ENCODE measurements at places on chromosomes 7 and 10.
A peak's percentile ranks its signal among the peaks of the same experiment; 100 is the strongest.

- no peak for DNase-seq
These were observed 69.5 kb upstream of the CDK13 start for GRCh38 chr7:39880556-39880955.

- no peak for DNase-seq
These were observed 481.4 kb downstream of the PTPRN2 start for GRCh38 chr7:158106272-158106671.

DNA sequence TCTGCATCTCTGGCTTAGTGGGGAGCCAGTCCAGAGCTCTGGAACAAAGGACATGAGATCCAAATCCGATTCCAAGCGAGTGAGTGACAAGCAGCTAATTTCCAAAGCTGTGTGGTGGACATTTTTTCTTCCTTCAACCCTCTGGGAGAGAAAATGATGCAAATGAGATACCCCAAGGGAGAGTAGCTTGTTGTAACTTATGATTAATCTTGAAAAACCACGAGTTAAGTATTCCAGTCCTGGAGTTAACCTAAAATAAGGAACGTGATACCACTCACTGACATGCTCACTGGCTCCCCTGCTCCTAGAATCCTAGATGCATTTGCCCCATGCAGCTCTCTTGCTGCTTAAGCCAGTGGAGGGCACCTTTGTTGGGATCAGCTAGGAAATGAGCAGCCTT, 116.0 kb upstream of the HABP2 start:
- no peak for DNase-seq

GRCh38 chr7:95472581-95473161, 13.1 kb upstream of the ASB4 start:
- DNase-seq: no peak

DNA sequence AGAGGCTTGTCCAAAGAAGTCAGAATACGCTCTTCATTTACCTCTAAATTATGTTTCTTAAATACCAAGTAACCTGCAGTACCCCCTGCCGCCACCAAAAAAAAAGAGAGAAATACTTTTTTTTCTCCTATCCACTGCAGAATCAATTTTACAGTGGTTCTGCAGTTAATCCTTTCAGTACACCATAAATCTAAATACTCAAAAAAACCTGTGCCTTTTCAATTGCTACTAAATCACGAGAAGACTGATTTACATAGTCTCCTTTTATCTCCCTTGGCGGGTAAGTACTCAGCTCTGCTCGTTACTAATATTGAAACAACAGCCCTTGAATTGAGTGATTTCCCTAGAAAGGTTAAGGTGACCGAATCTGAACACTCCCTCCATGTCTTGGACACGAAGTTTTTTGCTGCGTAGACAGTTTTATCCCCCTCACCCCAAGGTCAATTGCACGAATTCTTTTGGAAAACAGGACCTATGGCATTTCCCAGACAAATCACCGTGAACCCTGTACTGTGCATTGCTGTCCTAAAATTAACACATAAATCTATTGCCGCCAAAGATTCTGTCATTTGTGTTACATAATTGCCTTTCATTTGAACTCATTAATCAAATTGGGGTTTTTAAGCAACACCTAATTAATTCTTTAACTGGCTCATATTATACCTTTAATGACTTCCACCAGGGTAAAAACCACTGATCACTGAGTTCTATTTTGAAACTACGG, 512 bp upstream of the VIM start:
- no peak for DNase-seq

DNA sequence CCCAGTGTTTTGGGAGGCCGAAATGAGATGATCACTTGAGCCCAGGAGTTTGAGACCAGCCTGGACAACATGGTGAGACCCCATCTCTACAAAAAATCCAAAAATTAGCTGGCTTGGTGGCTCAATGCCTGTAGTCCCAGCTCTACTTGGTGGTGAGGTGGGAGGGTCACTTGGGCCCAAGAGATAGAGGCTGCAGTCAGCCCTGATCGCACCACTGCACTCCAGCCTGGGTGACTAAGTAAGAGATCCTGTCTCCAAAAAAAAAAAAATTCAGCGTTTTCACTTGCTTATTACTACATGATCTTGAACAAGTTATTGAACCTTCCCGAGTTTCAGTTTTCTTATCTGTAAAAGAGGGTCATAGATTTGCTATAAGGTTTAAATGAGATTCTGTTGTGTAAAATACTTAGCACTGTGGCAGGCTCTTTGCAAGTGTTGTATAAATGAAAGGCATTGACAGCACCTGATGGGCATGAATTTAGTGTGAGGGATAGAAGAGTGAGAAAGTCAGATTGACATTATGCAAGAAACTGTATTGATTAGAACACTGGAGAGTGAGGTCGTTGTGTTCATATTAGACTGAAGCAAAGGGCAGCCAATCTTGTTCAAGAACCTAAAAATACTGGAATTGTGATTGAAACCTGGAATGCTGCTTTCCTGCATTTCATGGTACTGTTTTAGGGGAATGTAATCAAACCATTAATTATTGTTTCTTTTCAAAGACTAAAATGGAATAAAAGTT, 136.8 kb downstream of the LCOR start:
- no peak for DNase-seq

DNA sequence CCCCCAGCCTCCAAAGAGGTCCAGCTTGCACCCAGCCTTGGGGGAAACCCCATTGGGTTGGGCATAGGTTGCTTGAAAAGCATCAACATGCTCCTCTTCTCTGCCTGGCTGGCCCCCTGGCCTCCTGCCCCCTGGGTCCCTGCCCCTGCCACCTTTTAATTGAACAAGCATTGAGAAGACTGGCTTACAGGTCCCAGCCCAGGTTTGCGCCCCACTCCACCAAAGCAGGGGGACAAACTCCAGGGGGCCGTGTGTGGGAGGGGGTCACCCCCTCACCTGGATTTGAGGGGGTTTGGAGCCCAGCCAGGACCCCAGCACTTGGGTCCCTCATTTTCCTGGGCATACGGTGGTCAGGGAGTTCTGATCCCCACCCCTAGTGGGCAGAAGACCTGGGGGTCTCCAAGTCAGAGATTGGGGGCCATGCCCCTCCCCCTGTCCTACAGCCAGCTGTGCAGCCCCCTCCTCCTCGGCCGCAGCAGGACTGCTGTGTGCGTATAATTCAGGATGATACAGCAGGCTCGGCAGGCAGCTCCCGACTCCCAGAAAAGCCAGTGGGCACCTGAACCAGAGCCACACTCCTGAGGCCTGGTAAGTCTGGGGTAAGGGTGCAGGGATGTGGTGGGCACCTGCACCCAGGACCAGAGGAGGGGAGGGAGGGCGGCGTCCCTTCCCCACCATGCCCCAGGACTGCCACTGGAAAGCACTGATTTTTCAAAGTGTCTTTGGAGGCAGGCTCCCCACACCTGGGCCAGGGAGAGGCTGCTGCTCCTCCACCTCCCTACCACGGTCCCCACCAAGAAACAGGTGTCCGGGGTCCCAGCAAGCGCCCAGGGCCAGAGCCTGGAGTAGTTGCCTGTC, 1.7 kb downstream of the ELFN1 start:
- DNase-seq: no peak

GRCh38 chr7:33722383-33723101, 182.8 kb upstream of the BMPER start:
- DNase-seq: no peak

DNA sequence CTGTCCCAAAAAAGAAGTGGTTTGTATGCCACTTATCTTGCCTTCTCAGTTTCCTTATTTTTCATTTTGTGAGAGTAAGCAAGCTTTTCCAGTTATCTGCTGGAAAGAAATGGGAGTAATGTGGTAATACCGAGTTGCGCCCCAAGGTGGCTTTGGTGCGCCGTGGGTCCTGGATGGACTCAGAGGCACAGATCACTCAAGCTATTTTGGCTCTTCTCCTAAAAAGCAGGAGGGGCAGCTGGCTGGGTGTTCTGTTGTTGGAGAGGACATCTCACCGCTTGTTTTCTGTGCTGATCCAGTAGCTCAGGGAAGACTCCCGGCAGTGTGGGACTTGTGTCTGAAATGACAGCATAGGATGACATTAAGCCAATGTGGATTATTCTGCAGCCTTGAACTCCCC, 16.4 kb downstream of the PRKRIP1 start:
- no peak for DNase-seq

- DNase-seq: no peak
These were observed 97.3 kb downstream of the MYO3A start for GRCh38 chr10:26031300-26031699.

- no peak for DNase-seq
These were observed 563.1 kb downstream of the LRMDA start for GRCh38 chr10:75994357-75995040.

- no peak for DNase-seq
These were observed 566.1 kb upstream of the NRP1 start for GRCh38 chr10:33900596-33900995.

DNA sequence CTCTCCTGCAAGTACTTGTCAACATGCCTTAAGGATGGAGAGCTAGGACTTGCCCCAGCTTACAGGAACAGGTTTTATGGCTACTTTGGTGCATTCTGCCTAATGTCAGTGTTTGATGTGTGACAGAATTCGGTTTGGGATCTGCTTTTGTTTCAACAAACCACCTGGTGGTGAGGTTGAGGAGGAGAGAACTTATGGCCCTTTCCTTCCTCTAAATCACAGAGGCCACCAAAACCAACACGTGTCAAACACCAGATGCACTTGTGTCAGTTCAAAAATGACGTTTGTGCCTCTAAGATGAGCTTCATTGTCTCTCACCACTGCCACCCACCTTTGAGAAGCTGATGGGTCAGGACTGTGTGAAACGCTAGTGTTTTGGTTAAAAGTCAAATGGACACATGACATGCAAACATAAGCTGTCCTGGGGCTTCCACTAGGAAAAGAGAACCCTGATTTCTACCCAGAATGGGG, 83.9 kb downstream of the OSBPL3 start:
- DNase-seq: no peak

DNA sequence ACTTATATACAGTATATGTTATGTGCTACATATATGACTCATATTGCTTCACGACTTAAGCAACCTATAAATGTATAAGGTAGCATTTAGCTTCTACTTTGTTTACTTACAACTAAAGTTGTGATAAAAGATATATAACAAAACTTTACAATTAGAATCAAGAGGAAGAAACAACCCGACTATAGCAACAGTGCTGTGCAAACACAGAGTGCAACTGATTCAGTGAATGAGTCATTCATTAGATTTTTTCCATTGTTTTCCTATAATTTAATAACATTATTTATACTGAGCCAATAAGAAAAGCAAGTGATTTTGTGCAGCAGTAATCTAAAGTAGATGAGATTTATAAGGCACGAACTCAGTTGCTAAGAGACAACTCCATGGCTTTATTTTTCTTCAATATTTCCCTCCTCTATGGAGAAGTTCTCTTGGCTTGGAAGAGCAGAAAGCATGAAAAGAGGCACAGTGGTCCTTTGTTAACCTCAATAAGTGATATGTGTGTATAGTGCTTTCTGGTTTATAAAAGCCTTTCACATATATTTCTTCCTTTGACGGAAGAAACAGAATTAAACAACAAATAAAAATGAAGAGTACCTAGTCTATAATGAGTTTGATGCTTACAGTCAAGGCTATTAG, 19.8 kb downstream of the CEP41 start:
- no peak for DNase-seq

GRCh38 chr7:101140746-101141382, 13.4 kb upstream of the AP1S1 start:
- DNase-seq: no peak

- DNase-seq: no peak
These were observed 5.3 kb downstream of the GIMAP4 start for GRCh38 chr7:150572496-150572895.

GRCh38 chr10:84583501-84583900, 255.1 kb downstream of the CCSER2 start:
- no peak for DNase-seq

- no peak for DNase-seq
These were observed 65.4 kb downstream of the ADRA2A start for GRCh38 chr10:111142092-111142768.

- DNase-seq: peak; percentile 21
These were observed 245.9 kb downstream of the KCNMA1 start for GRCh38 chr10:77391605-77392235.

DNA sequence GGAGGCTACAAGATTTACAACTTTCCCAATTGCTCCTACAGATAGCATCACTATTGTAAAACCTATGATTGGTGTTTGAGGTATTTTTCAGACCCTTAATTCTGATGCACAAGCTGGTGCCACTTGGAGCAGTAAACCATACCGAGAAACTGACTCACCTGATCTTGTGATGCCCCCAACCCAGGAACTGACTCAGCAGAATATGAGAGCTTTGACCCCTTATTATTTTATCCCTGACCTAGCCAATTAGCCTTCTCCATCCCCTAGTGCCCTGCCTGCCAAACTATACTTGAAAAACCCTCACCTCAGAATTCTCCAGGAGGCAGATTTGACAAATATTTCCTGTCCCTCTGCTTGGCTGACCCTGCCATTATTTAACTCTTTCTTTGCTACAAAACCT, 585.9 kb upstream of the GHITM start:
- no peak for DNase-seq

DNA sequence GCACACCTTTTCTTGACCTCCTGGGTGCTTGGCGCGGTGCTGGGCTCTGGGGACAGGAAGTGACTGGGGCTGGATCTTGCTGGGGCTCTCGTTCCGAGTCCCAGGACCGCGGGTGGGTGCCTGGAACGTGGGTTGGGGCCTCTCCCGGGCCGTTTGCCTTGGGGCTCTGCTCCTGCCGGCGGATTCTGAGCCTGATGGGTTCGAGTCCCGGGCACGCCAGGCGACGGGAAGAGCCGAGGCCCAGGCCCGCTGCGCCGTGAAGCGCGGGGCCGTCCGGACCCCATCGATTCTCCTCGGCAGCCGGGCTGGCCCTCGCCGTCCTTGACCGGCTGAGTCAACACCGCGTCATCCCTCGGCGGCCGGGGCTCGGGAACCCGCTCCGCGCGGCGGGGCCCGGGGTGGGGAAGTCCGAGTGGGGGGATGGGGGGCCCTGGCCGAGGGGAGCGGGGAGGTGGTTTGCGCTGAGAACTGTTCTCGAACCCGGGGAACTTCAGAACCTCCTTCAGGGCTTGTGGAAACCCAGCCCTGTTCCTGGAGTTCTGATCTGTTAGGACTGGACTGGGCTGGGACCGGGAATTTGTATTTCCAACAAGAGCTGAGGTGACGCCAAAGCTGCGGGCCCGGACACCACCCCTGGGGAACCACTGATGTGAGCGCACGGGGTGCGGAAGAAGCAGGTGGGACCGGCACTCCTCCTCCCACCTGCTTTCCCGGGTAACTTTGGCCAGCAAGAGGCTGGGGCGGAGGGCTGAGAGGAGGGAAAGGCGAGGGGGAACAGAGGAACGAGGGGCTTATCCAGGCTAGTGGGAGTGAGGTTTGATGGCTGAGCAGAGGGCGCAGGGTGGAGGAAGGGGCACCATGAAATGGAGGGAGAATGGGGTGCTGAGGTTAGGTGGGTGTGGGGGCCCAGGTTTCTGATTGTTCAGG, 6.2 kb downstream of the HHEX start:
- no peak for DNase-seq
